M059J (cell line): ENCODE measurements at places on chromosomes 6 and 20.

DNA sequence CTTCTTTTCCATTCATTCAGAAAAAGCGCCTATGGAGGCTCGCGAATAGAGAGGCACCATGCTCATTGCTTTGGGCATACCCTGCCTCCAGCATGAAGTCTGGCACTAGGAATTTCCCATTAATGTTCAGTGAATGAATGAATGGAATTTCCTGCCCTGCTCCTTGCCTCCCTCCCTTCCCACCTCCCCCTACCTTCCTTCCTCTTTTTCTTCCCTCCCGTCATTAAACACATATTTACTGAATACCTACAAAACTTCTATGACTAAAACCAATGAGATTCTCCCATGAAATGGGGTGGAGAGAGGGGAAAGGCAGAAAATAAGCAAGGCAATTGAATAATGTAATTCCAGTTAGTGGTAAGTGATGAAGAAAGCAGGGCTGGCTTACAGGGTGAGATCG is 213.8 kb upstream of the AGPAT4 start:
- peak; percentile 69 for DNase-seq

GRCh38 chr6:18985061-18985460 is 597.9 kb downstream of the RNF144B start:
- DNase-seq: no peak

DNA sequence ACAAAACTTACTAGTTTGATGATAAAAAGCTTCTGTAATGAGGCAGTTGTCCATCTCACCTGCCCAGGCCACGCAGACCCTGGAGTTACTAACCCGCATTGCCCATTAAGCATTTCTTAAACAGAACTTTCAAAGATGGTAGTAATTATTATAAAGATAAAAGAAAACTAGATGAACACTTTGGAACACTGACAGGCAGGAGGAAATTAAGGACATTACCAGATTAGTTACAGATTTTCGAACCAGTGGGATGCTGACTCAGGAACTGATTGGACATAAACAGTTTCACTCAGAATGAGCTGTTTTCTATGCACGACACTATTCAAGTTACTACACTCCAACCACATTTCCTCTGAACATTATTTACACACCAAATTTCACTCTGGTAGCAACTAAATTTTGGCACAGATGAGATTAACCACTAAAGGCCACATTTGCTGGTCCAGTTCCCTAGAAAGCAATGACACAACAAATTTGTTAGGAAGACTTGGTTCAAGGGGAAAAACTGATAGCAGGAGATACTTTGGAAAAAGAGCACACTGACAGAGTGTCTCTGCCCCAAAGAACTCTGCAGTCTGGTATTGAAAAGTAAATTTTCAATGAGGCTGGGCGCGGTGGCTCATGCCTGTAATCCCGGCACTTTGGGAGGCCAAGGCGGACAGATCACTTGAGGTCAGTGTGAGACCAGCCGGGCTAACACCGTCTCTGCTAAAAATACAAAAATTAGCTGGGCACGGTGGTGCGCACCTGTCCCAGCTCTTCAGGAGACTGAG is 3.0 kb downstream of the ROMO1 start:
- DNase-seq: peak; percentile 73

GRCh38 chr6:150635906-150636514 is 36.3 kb downstream of the PLEKHG1 start:
- DNase-seq: no peak

DNA sequence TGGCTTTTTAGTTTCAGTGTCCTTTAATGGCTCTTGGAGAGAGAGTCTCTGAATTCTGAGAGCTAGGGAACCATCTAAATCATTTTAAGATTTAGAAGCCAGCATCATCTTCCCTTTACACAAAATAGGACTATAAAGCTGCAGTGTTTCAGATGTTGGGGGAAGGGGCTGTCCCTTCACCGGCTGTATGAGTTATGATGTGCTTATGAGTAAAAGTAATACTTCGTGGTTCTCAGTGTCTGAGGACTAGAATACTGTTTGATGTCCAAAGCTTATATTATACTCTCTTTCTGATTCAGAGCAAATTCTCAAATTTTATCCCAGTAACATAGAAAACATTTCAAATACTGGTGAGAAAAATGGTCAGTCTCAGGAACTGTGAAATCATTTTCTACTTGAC is 63.5 kb upstream of the FAM8A1 start:
- no peak for DNase-seq

GRCh38 chr6:95286874-95287273 is 290.5 kb upstream of the MANEA start:
- DNase-seq: no peak

DNA sequence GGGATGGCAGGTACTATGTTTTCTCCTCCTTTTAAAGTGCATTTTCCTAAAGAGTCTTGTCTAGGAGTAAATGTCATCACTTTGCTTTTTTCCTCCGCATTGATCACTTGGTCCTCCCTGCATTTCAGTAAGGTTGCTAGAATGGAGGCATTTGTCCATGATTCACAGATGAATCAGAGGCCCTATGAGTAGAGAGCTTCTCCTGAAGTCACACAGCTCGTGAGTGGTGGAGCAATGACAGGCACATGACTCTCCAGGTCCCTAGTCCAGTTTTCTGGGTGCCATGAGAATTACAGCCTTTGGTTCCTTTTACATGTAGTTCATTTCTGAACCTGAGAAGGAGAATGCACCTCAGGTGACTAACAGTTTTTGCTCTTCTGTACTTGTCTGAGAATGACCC is 50.5 kb downstream of the HLA-A start:
- peak; percentile 74 for DNase-seq

DNA sequence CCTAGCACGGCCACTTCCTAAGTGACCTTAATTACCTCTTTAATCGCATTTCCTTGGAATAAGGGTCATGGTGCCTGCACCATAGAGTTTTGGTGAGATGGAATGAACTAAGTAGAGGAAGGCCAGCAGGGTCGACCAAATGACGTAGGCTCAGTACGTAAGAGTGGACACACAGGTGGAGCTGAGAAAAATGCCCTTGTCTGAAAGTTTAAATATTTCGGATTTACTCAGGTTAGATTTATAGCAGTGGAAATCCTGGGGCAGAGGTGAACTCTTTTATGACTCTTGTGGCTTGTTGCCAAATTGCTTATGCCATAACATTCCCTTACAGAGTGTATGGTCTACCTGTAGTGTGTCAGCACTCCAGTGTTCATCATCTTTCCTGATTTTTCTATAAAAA is 23.6 kb upstream of the BTBD3 start:
- peak; percentile 62 for DNase-seq

- DNase-seq: no peak
These were observed 170.0 kb downstream of the MRPL14 start for GRCh38 chr6:43957273-43957672.

GRCh38 chr6:100808638-100809275 is 72.4 kb downstream of the ASCC3 start:
- peak; percentile 66 for DNase-seq

GRCh38 chr20:43564993-43565757 is 6.3 kb downstream of the SGK2 start:
- DNase-seq: no peak

DNA sequence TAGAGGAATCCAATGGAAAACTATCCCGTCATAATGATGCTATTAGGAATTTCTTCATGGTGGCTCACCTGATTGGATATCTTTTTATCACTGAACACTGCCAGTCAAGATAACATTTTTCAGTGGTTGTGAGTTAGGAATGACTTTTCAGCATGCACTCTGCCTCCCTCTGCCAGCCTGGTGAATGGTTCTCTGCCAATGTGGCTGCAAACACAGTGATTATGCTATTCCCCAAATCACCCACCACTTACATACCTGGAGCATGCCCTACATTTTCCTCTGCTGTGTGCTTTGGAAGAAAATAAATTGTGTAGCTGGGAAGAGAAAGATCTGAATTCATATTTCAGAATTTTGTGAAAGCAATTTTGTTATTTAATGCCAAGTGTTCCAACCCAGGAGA is 102.6 kb upstream of the LAMP5 start:
- DNase-seq: no peak

GRCh38 chr6:52574709-52575501 is 2.0 kb downstream of the TRAM2 start:
- peak; percentile 94 for DNase-seq
